Activated CD4-positive, alpha-beta T cell treated with anti-CD3 and anti-CD28 coated beads, Interleukin-2, amount 50 U/mL, for 4 hours (primary cell): ENCODE measurements at places on chromosomes 2 and 18.

DNA sequence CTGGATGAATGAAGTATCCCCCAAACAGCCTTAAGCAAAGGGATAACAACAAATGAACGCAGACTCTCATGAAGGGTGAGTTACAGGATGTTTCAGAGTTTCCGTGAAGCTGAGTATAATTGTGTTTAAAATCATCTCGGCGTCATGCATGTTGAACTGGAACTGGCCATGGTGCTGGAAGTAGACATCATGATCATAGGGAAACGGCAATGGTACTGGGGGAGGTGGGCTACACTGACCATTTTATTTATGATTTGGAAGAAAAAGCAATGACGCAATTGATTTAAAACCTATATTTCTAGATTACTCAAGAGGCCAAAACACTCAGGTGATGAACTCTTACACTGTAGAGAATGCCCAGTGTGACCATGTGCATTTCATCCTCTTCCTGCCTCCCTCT is 387.9 kb upstream of the MYT1L start:
- no peak for DNase-seq

GRCh38 chr2:69375494-69376353 is 11.3 kb downstream of the GFPT1 start:
- DNase-seq = no peak

GRCh38 chr2:43729491-43730174 is 44.2 kb upstream of the DYNC2LI1 start:
- DNase-seq = no peak

- peak; percentile 63 for DNase-seq
These were observed 18.6 kb upstream of the NCL start for GRCh38 chr2:231482806-231483391.

GRCh38 chr18:60556326-60556725 is 183.8 kb upstream of the MC4R start:
- DNase-seq = no peak

DNA sequence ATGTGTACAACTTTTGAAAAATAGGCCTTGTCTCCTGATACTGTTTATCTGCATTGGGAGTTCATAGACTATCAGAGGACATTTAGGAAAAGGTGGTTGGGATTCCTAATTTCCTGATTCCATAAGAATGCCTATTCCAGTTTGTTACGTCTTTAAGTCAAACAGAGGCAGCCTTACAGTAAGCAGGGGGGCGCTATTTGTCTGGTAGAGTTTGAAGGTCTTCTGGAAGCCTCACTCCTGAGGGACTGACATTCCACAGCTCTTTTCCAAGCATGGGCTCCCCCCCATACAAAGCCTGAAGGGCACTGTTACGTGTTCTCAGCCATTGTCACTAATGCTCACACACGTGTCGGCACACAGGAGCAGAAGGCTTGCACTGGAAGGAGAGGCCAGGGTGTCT is 154.3 kb downstream of the PTGR3 start:
- DNase-seq = no peak

DNA sequence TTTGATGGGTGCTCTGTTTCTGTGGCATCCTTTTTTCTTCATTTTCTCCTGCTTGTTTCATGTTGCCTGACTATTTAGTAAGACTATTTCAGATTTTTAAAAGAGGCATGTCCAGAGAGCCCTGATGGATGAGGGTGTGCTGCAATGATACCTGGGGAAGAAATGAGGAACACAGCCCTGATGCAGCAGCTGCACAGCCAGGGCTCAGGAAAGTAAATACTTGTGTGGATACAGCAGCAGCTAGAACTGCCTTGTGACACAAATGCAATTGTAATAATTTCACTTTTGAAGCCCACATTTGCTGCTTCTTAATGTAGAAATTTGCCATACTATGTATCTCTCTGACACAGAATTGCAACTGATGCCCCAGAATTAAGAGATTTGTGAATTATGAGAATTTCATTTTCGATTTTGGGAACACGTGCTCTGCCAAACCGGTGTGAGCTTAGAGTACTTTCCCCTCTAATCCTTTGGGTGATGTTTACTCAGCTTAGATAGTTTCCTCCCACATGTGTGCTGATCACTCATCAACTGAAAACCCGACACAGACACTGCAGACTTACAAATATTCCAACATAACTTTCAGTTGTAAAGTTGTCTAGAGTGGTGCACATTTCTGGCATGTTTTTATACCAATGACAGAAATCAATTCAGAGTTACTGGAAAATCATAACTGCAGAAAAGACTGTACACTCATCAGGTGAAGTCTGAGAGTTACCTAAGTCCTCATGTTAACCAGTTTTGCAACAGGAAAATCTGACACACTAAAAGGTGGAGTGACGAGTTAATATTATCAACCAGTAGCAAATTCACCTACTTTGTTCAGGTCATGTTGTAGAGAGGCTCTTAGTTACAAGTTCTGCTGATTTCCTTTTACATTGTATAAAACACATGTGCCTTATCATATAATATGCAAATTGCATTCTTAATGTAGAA is 383.4 kb downstream of the CBLN2 start:
- DNase-seq = no peak
